Cortex of kidney (tissue), 1 donor: ENCODE measurements at places on chromosomes 5 and 9.

DNA sequence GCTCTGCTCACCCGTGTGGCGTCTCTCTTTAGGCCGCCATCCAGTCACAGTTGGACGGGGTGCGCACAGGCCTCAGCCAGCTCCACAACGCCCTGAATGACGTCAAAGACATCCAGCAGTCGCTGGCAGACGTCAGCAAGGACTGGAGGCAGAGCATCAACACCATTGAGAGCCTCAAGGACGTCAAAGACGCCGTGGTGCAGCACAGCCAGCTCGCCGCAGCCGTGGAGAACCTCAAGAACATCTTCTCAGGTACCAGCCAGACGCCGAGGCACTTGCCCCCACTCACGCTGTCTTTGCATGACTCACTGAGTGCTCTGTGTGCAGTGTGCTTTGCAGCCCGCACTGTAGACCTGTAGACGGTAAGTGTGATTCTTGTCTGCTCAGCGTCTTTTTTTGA lies 4.5 kb downstream of the EXOC3 start:
- DNase-seq = no peak

DNA sequence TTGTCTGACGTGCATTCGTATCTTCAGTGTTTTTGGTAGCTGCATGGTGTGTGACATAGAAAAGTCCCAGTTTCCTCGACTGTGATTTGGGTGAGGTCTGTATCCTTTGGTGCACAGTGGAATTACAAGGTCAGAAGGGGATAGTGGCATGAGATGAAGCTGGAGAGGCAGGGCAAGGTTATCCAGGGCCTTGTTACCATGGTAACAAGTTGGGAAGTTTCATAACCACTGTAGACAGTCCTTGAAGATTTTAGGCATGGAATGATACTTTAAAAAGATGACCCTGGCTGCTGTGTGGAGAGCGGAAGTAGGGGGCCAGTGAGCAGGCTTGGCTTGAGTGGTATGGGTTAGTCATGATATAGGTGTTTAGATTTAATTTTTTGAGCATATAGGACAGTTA lies 11.9 kb downstream of the EHMT1 start:
- DNase-seq = no peak

- no peak for DNase-seq
Measured at GRCh38 chr9:13428766-13429165, 149.3 kb upstream of the MPDZ start.

- no peak for DNase-seq
Measured at GRCh38 chr5:140135127-140135526, 9.4 kb downstream of the IGIP start.

- DNase-seq = no peak
Measured at GRCh38 chr5:143717400-143717799, 94.6 kb upstream of the HMHB1 start.

DNA sequence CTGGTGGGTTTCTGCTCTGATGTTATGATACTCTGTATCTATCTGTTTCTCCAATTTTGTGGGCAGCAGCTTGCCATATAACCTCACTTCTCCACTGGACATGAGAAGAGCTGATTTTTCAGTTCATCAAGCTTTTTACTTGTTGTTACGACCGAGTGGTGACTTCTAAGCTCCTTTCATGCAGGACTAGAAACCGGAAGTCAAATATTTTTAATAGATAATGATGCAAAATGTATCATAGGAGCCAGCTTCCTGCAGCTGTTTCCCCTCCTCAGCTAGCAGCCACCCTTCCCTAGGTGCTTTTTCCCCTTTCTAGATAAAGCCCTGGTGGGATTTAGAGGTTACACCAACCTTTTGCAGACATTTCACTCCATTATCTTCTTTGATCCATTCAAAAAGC lies 17.0 kb upstream of the ADAM19 start:
- DNase-seq = no peak

GRCh38 chr5:154830596-154830995 lies 19.8 kb downstream of the FAXDC2 start:
- DNase-seq = no peak

DNA sequence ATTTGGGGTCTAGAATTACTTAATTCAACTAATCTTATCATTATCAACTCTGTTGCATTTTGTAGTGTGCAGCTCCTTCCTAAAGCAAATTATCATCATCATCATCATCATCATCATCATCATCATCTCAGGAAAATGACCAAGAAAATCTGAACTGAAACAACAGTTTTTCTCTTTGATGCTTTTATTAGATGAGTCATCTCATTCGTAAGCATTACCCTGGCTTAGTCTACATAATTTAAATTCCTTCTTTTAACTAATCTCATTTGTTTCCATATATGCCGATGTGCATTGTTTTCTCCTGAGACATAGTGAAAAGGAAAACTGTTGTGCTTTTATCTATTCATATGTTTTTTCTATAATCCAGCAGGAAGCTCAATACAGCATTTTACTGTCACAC lies 173.0 kb upstream of the PDE4D start:
- no peak for DNase-seq

DNA sequence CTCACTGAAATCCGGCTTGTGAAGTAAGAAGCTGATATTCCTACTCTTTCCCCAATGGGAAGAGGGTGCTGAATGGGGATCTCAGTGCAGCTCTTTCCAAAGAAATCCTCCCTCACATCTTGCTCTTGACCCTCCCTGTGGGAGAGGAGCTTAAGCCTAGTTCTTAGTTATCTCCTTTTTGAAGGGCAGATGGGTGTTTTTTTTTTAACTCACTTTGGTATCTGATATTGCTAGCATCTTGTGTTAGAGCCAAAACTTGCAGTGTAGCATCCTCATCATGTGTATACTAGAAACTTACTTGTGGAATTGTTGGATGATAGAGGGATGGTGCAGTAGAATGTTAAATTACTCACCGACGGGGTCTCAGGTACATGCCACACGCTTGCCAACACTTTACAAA lies 90.2 kb downstream of the F2RL2 start:
- no peak for DNase-seq

DNA sequence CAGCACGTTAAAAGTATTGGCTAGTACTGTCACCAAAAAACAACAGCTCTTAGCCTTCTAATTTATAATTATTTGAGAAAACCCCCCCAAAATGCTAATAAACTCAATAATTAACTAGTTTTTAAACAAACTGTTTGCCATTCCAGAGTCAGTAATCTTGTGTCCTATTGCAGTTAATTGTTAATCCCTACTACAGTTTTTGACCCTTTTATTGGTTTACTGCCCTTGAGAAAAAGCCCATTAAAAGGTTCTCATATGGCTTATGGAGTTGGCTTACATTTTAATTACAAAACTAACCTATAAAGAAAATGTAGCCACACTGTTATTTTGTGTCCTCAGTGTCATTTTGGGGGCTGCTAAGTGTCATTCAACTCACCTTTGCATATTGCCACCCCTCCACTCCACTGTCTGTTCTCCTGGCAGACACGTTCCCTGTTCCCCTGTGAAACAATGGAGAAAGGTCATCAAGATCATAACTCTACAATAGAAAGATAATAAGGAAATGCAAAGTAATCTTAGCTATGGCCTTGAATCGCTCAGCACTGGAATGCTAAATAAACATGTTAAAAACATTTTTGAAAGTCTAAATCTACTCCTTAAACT lies 51.6 kb upstream of the TXNDC8 start:
- no peak for DNase-seq

DNA sequence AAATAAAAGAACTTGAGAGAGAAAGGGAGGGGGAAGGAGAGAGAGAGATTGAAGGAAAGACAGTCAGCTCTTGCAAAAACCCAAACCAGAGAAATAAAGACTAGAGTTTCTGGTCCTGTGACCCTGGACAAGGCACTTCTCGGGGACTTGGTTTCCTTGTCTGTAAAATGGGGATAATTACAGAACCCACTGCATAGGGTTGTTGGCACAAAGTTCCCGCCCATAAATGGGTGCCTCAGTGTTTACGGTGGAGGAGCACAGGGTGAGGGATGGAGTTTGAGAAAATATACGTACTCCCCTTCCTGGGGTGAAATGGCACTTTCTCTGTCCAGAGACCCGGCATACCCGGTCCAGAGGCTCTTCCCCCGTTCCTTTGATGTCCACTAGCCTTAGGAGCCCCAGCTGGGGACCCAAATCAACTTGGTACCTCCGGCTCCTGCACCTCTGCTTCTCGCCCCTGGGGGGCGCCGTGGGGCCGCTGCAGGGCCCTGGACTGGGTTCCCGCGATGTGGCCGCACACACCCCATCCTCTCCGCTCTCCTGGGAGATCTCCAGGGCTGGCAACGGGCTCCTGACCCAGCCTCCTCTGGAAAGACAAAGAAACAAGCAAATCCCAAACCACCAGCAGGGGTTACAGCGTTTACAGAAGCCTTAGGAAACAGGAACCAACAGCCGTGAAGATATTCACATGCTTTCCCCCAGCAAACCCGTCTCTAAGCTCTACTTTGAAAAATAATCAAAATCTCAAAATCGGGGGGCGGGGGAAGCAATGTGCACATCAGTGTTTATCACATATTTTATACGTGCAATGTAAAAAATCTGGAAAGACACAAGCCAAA lies 26.3 kb downstream of the PTGES start:
- no peak for DNase-seq

DNA sequence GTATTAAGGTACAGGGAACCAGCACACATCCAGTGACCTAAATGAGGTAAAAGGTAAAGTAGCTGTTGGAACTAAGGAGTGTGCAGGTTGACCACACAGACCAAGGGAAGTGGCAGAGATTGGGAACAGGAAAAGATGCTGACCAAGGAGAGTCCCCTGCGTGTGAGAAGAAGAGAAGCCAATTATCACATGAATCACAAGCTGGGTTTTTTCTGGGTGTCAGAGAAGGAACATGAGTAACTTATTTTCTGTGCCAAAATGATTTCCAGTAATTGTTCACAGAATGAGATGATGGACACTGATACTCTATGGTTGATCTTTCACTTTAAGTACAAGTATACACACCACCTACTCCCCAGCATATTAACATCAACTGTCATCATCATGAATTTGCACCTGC lies 130.7 kb upstream of the ACO1 start:
- no peak for DNase-seq

- DNase-seq = no peak
Measured at GRCh38 chr5:72994578-72994977, 38.7 kb downstream of the FCHO2 start.

GRCh38 chr9:14780693-14781092 lies 58.2 kb upstream of the CER1 start:
- DNase-seq = no peak

DNA sequence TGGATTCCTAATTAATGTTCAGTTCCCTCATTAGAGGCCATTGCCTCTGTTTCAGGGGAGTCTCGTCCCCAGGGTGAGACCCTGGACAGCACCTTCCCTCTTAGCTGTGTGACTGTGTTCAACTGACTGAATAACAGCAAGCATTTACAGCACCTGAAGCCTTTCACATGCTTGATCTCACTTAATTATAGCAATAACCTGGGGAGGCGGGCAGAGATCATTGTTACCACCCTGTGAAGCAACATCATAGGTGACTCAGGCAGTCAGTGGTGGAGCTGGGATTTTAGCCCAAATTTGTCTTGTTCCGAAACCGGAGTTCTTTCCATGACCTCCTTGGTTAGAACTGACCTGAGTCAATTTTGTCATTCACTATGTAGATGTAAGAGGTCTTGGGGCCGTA lies 105.2 kb upstream of the RAD23B start:
- DNase-seq = no peak

DNA sequence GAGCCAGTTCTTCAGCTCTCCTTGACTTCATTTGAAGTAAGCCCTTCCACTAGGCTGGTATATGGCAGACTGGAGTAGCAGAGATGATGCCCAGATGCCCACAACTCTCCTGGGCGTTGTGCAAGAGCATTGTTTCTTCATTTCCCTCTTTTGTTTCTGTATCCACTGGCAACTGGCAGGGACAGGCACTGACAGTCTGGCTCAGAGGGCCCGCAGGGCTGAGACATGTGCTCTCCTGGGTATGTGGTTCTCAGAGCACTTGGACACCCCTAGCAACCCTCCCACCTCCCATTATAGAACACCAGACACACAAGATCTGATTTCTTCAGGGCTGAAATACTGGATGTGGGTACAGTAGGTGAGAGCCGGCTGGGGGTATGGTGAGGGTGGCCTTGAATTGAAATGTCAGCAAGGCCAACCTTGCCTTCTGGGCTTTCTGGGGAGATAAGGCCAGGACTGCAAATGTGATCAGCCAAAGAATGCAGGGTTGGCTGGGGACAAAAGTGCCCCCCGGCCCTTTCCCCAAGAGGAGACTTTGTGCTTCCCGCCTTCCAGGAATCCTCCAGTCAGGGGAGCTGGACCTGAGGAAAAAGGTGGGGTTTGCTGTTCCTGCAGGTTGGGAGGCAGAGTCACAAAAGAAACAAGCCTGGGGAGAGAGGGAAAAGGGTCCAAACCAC lies 28.6 kb upstream of the CTNNA1 start:
- DNase-seq = no peak

- no peak for DNase-seq
Measured at GRCh38 chr5:173796721-173797495, 91.2 kb upstream of the CPEB4 start.

DNA sequence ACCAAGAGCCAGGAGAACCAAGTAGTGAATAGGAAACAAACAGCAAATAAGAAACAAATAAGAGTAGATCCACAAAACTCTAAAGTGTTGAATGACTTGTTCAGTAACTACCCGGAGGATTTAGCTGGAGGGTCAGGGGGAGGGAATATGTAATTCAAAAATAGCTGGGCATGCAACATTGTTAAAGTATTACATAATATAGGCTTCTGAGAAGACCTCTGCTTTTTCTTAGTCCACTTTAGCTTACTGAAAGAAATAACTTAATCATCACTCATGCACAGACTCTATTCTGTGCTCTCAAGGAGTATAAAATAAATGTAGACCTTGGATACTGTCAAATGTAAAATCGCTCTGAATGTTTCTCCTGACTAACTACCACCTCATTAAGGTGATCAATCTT lies 183.2 kb upstream of the POU5F2 start:
- no peak for DNase-seq

DNA sequence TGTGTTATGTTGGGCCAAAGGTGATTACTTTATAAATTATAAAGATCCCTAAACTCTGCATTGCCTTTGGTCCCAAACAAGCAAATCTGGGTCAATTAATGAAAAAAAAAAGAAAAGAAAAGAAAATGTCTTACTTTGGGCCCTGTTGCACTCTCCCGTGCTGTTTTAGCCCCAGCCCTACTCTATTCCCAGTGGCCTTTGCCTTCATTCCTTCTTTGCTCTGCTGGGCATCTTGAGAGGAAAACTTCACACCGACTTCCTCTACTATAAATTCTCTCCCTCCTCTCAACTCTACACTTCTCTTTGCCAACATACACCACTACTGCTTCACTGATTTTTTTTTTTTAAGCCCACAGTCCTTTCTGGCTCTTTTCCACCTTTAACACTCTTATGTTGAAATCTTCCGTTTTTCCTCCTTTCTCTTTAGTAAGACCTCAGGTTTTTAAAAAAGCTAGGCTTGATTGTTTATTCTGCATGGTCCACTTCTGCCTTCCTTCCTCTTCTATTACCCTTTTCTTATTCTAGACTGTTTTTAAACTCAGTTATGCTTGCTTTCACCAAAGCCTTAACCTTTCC lies 4.5 kb upstream of the MSMP start:
- DNase-seq = no peak

DNA sequence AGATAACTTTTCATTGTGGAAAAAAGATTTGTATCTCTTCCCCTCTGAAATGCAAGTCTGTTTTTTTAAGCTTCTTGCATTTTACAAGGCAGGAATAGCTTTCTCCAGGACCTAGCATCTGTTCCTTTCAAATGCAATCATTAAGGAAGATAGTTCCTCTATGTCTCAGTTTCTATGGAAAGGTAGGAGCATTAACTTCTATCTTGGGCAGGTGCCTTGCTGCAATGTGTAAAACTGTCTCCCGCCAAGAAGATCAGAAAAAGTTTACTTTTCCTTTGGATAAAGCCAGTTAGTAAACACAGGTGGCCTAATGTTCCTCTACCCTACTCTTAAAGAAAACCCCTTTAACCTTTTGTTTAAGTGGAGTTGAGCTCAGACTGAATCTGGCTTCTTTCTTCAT lies 560.6 kb upstream of the CYLC2 start:
- DNase-seq = no peak
